Vagina (tissue), 2 donors: ENCODE measurements at places on chromosomes 11 and 22.

GRCh38 chr11:92306966-92307510 lies 82.4 kb downstream of the FAT3 start:
- no peak for DNase-seq

- DNase-seq: no peak
Observed at GRCh38 chr11:1562469-1563148, 9.5 kb downstream of the DUSP8 start.

- no peak for DNase-seq
Observed at GRCh38 chr11:21475276-21475675, 717.6 kb upstream of the ANO5 start.

DNA sequence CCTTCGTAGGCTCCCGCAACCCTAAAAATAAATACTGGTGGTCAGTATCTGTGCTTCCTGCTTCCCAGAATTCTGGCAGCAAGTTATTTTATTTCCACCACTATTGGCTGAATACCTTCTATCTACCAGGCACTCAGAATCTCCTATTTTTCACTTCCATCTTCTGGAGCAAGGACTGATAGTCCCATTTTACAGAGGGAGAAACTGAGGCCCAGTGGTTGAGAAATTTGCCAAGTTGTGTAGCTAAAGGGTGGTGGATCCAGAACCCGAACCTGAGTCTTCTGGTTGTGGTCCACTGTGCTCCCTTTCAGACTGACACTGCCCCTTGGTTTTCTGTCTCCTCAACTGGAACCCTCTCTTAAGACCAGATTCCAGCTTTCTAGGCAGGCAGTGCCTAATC lies 31.6 kb downstream of the NECTIN1 start:
- DNase-seq: no peak

GRCh38 chr11:207863-208180 lies 314 bp downstream of the RIC8A start:
- no peak for DNase-seq

DNA sequence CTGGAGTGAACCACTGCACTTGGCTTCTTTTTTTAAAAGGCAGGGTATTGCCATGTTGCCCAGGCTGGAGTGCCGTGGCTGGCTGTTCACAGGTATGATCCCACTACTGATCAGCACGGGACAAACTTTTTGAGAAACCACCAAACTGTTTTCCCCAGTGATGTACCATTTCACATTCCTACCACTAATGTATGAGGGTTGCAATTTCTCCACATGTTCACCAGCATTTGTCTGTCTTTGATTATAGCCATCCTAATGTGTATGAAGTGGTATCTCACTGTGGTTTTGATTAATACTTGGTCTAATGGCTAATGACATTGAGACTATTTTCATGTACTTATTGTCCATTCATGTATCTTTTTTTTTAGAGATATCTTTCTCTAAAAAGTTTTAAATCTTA lies 41.5 kb upstream of the EP300 start:
- DNase-seq: no peak

DNA sequence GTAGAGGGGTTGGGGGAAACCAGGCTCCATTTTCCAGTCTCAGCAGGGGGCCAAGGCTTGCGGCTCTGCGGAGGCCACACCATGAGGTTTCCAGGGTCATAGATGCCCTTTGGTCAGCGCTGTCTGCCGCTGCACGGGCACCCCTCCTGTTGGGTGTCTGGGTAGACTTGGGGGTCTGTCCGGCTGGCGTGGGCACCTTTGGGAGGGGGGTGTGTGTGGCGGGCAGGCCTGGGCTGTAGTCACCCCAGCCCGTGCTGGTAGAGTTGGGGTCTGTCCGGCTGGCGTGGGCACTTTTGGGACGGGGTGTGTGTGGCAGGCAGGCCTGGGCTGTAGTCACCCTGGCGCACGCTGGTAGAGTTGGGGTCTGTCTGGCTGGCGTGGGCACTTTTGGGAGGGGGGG lies 18.6 kb downstream of the LSP1 start:
- DNase-seq: no peak

DNA sequence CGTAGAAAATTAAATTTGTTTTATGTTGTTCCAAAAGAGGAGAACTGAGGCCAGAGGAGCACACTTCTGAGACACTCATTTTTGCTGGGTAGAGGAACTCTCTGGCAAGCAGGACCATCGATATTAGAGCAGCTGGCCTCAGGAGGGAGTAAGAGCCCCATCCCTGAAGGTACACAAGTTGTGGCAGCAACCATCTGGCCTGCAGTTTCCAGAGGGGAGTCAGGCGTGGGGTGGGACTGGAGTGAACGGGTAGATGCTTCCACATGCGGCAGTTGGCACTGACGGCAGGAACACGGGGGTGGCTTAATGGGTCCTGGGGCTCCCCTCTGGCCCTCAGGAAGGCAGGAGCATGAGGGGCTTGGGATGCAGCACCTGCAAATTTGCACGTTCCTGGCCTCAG lies 13.2 kb upstream of the SSTR3 start:
- no peak for DNase-seq

GRCh38 chr11:75916882-75917281 lies 101.9 kb downstream of the UVRAG start:
- DNase-seq: no peak

- DNase-seq: no peak
Observed at GRCh38 chr11:73229896-73230875, 12.1 kb downstream of the P2RY2 start.

GRCh38 chr11:64216879-64217278 lies 9.1 kb downstream of the TRPT1 start:
- no peak for DNase-seq

- DNase-seq: no peak
Observed at GRCh38 chr11:19218216-19218615, 16.4 kb upstream of the CSRP3 start.

DNA sequence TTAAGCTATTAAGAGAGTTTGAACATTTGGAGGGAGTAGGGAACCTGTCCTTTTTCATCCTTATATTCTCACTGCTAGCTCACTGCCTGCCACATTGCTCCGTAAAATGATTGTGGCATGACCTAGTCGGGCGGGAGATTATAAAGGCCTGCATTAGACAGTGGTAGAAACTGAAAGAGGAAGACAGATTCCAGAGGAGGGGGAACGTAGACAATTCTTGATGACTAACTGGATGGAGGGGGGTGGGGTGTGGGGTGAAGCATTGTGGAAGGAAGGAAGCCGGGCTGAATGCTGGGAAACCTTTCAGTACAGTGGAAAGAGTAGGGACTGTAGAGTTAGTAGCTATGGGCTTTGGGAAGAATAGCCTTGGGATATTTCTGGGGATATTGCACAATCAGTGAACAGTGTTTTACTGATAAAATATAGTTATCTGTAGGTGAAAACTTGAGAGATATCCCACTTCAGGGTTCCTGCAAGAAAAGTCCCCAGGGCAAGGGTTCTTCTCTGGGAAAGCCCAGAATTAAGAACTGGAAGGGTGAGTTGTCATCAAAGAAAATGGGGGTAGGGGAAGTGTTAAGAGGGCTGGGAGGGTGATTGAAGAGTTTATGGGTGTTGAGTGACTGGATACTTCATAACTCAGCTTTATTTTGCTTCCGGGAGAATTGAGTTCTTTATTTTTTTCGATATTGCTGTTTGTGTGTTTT lies 2.1 kb downstream of the MED15 start:
- DNase-seq: no peak

DNA sequence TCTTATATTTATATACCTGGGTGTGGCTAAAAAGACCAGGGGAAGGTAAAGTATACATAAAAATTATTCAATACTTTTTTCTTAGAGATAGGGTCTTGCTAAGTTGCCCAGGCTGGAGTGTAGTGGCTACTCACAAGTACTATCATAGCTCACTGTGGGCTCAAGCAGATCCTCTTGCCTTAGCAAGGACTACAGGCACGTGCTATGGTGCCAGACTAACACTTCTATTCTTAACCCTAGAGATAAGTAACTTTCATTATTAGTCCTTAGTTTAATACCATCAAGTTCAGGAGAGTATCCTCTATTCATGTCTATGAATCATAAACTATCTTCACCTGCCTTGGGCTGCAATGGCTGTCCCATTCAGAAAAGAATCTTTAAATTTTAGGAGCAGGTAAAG lies 11.9 kb downstream of the FCHSD2 start:
- no peak for DNase-seq

DNA sequence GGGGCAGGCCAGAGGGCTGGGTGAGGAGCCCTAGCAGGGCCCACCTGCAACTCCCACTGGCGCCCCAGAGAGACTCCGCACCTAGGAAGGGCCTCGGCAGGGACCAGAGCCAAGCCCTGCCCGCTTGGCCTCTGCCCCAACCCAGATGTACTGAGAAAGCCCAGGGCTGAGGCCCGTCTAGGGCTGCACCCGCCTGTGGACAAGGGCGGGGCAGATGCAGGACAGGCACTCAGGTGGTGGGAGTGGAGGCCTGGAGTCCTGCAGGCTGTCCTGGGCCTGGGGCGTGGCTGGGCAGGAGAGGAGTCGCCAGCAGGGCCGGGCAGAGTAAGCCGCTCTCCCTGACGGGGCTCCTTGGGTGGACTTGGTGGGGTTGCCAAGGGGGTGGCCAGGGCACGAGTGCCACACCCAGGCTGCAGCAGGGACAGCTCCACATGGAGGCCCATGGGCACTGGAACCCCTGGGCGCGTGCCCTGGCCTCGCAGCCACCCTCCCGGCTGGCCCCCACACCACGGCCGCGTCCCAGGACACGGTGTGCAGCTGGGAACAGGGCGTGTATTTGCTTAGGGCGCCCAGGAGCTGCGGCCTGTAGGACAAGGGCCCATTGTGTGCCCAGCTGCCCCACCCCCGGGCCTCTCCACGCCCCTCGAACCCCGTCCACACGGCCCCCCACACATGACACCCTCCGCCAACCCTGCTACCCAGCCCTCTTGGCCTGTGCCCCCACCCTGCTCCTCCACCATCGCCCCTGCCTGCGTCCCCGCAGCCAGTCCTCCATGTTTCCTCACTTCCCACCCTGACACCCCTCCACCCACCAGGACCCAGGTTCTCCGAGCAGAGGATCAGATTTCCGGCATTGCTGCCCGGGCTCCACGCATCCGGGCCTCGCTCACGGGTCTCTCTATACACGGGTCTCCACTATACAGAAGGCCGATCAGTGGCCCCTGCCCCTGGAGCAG lies 11.3 kb upstream of the PIM3 start:
- DNase-seq: no peak

GRCh38 chr22:45612451-45612901 lies 59.2 kb upstream of the ATXN10 start:
- DNase-seq: no peak

GRCh38 chr22:50102946-50103345 lies 13.1 kb downstream of the MOV10L1 start:
- no peak for DNase-seq
